T follicular helper cell (primary cell): ENCODE measurements at places on chromosomes 3 and 15.
A peak's percentile ranks its signal among the peaks of the same experiment; 100 is the strongest.

GRCh38 chr15:41633609-41634008 lies 26.6 kb upstream of the MGA start:
- DNase-seq = no peak

GRCh38 chr15:74995779-74996765 lies 709 bp downstream of the SCAMP5 start:
- no peak for DNase-seq

DNA sequence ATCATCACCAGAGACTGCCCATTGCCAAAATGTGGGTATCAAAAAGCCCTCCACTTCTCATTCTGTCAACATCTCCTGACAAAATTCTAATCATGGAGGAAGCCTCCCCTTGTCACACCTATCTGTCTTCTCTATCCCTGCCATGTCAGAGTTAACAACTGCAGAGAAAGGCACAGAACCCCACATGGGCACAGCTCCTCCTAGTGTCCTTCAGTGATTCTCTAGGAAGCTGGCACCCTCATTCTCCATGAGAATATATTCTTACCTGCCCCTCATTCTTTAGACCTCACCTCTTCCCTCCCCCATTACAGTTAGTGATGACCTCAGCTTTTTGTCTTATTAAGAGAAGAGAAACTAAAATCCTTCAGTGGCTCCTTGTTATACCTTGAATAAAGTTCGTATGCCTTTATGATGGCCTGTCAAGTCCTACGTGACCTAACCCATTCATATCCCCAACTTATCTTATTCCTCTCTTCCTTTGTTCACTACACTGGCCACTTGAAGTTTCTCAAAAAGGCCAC lies 44.6 kb downstream of the NME9 start:
- DNase-seq = no peak

- DNase-seq = no peak
Measured at GRCh38 chr3:125582707-125583106, 12.6 kb downstream of the OSBPL11 start.

DNA sequence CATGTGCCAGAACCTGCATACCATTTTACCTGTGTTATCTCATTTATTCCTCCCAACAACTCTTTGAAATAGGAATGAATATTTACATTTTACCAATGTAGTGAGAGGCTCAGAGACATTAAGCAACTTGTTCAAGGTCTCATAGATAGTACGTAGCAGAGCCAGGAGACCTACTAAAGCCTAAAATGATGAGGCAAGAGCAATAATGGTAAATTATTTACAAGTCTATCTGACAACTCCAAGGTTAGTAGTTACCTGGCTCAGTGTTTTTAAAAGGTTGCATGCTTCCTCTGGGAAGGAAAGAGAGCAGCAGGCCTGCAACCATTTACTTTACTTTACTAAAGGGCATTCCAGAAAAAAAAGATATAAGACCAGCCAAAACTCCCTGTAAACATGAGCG lies 103.0 kb downstream of the CFAP20DC start:
- DNase-seq = no peak

DNA sequence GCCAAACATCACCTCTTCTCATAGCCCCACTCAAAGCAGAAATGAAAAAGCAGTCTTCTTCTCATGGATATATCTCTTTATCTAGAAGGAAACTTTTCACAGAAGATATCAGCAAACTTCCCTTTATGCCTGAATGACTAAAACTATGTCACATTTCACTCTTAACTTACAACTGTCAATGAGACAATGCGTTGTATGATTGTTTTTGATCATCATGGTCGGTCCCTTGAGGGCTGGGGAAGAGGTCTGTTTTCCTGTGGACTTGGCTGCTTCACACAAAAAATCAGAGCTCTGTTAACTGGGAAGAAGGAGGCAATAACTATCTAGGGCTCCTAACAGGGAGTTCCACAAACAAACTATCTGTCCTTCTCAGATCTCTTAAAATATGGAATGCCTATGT lies 5.1 kb downstream of the NLGN1 start:
- no peak for DNase-seq

DNA sequence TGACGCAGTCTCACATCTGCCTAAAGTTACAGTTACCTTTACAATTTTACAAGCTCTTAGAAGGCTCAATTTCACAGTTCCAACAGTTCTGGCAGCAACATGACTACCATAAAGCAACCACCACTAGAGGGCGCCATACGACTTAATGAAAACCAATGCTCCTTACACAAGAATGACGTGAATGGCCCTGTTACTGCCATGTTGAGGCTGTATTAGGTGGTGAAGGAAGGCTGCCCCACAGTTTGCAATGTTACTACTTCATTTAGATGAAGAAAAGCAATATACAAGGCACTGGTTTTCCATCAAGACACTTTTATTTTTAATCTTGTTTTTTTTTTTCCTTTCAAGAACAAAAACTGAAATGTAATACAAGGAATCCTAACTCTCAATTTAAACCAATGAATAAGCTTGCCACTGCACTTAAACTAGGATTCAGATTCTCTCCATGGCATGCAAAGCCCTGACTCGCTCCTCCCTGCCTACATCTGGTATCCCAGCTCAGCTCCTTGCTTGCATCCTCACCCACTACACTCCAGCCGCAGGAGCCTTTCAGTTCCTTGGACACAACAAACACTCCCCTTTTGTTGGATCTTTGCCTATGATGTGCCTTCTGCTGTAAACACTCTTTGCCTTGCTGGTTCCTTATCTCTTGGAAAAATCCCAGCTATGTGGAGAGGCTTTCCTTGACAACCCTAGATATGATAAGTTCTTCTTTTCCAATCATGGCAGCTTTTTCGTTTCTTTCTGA lies 270.7 kb downstream of the GBE1 start:
- DNase-seq = peak; percentile 51
